Ovary (tissue), 10 donors: ENCODE measurements at places on chromosomes 5 and 9. TPM values are rescaled to one million over a fixed set of nuclear protein-coding genes. Genes with fewer than 3 reads are reported as not detected.
A peak's percentile ranks its signal among the peaks of the same experiment; 100 is the strongest.

DNA sequence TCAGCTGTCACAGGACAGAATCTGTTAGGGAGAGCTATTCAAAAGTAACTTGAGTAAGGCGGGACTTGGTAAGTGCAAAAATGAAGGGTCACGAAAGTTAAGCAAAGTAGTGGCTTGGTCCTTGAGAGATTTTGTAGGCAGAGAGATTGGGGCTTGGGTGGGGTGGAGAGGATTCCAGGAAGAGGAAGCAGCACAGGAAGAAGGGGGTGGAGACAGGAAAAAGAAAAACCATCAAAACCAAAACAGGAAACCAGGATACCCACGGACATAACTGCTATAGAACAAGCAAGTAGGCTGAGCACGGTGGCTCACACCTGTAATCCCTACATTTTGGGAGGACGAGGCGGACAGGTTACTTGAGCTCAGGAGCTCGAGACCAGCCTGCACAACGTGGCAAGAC, 3.7 kb downstream of the ROPN1L start:
- H3K36me3 ChIP-seq = no peaks in the 10 kb centered on the region
- no peaks in the 10 kb centered on the region for H3K27me3 ChIP-seq
- no peak for DNase-seq
- peaks cover 2% of the 10 kb centered on the region for H3K4me1 ChIP-seq
- H3K27ac ChIP-seq = no peak overlapping the region

DNA sequence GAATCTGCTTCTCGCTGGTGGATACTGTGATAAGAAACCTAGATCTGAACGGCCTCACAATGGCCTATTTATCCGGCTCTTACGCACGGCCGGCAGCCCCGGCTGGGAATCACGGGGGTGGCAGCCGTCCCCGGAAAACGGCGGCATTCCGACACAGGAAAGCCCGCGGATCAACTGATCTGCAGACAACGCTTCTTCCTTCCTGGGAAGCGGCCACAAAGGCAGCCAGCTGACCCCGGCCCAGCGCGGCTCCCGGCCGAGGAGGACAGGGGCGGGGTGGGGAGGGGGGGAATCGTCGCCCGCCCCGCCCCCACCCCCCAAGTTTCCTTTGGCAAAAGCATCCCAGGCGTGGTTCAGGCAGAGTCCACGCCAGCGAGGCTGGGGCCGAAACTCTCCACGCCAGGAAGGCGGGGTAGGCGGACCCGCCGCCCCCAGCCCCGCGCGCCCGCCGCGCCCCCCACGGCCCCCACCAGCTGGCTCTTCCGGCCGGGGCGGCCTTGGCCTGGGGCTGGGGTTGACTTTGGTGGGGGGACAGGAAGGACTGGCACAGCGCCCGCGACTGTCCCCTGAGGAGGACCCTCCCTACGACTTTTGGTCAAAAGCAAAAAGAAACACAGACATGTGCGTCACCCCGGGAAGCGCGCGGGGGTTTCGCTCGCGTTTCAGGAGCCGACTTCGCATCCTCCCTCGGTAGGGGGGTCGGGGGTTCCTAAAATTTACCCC, 247.7 kb upstream of the ANKRD55 start:
- H3K27me3 ChIP-seq = no peaks in the 10 kb centered on the region
- no peaks in the 10 kb centered on the region for H3K36me3 ChIP-seq
- H3K4me1 ChIP-seq = peaks cover 16% of the 10 kb centered on the region
- H3K27ac ChIP-seq = peak overlapping the region; percentile 80

GRCh38 chr9:118192807-118193206, 488.6 kb downstream of the TLR4 start:
- no peak for DNase-seq
- H3K4me1 ChIP-seq = no peaks in the 10 kb centered on the region
- no peaks in the 10 kb centered on the region for H3K36me3 ChIP-seq
- no peak overlapping the region for H3K4me3 ChIP-seq

DNA sequence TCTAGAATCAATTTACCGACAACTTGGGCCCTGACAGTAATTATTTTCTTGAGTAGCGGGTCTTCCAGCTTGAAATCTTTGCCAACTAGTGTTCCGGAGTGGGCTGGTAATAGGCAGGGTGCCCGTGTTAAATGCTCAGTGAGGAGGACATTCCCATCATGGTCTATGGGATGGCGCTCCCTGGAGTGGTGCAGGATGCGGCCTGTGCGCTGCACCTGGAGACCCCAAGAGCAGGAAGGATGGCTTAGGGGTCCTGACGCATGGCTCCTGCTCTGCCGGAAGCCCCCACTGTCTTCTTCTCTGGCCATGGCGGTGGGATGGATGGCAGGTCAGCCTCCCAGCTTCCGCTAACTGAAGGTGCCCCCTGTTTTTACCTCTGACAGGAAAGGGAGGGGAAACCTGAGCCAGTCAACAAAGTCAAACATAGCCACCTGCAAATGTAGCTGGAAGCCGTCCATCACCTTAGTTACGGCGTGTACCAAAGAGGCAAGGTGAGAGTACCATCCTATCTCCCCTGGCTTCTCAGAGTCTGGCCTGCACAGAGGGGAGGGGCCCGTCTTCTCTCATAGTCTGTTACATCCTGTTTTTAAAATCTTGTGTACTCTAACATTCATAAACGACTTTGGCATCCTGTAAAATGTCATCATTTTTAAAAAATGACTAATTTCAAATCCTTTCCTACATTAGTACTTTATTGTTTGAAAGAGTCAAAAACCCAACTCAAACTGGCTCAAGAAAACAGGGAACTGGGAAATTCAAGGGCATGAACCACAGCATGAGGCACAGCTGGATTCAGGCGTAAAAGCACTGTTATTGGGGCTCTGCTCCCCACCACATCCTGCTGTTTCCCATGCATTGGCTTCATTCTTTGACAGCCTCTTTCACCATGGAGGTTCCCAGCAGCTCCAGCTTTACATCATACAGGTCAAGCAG, 28.5 kb upstream of the UNC5A start:
- no peak overlapping the region for H3K27ac ChIP-seq
- no peaks in the 10 kb centered on the region for H3K36me3 ChIP-seq
- no peaks in the 10 kb centered on the region for H3K4me1 ChIP-seq
- no peaks in the 10 kb centered on the region for H3K27me3 ChIP-seq
- H3K4me3 ChIP-seq = no peak overlapping the region

GRCh38 chr5:157025093-157025698, 33.7 kb downstream of the HAVCR1 start:
- no peak overlapping the region for H3K27ac ChIP-seq
- H3K4me3 ChIP-seq = no peak overlapping the region
- H3K27me3 ChIP-seq = no peaks in the 10 kb centered on the region
- DNase-seq = no peak

DNA sequence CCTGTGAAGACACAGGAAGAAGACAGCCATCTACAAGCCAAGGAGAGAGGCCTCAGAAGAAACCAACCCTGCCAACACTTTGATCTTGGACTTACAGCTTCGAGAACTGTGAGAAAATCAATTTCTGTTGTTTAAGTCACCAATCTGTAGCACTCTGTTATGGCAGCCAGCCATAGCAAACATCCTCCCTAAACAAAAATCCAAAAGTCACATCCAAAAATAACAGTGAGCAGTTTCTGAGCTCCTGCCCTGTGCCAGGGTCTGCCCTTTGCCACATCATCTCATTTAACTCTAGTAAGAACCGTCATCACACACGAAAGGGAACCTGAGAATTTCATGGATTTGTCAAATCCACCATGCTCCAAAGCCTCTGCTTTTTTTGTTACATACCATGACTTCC, 118.8 kb downstream of the TRIM36 start:
- no peak for DNase-seq
- no peaks in the 10 kb centered on the region for H3K27me3 ChIP-seq
- no peak overlapping the region for H3K4me3 ChIP-seq

- peaks cover 3% of the 10 kb centered on the region for H3K4me1 ChIP-seq
- H3K27ac ChIP-seq = no peak overlapping the region
- no peaks in the 10 kb centered on the region for H3K27me3 ChIP-seq
These were observed 29.8 kb upstream of the HMCN2 start for GRCh38 chr9:130235558-130236435.

DNA sequence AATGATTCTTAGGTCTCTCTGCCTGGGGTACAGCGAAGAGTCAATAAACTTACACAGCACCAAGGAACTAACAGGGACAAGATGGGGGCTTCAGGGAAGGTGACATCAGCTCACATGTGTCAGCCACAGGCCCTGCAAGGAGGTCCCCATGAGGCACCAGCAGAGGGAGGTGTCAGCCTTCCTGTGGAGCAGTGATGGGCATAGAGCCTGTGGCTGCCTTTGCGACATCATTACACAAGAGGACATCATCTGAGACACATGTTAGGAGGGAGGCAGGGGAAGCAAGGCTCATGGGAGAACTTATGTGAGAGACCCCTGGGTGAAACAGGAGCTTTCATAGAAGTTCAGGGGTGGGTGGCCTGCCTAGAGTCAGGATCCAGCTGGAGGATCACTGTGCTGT, 389.6 kb downstream of the SEMA5A start:
- peaks cover 4% of the 10 kb centered on the region for H3K4me1 ChIP-seq
- no peak overlapping the region for H3K27ac ChIP-seq
- DNase-seq = no peak
- H3K4me3 ChIP-seq = no peak overlapping the region
- H3K36me3 ChIP-seq = no peaks in the 10 kb centered on the region

GRCh38 chr9:69674716-69675438, 2.7 kb upstream of the APBA1 start:
- H3K36me3 ChIP-seq = no peaks in the 10 kb centered on the region
- H3K27me3 ChIP-seq = no peaks in the 10 kb centered on the region
- no peak overlapping the region for H3K4me3 ChIP-seq
- no peak overlapping the region for H3K27ac ChIP-seq
- no peak for DNase-seq

- H3K4me1 ChIP-seq = peaks cover 1% of the 10 kb centered on the region
- no peak overlapping the region for H3K4me3 ChIP-seq
- no peaks in the 10 kb centered on the region for H3K36me3 ChIP-seq
- no peak for DNase-seq
These were observed 73.8 kb upstream of the RAI14 start for GRCh38 chr5:34582371-34582770.

- DNase-seq = no peak
- no peaks in the 10 kb centered on the region for H3K36me3 ChIP-seq
- no peaks in the 10 kb centered on the region for H3K4me1 ChIP-seq
These were observed 146.6 kb downstream of the MAN2A1 start for GRCh38 chr5:109836280-109836679.

- no peaks in the 10 kb centered on the region for H3K36me3 ChIP-seq
- H3K27ac ChIP-seq = no peak overlapping the region
- no peak overlapping the region for H3K4me3 ChIP-seq
- H3K4me1 ChIP-seq = peaks cover 3% of the 10 kb centered on the region
- no peaks in the 10 kb centered on the region for H3K27me3 ChIP-seq
These were observed 67.8 kb upstream of the KLF4 start for GRCh38 chr9:107557236-107557990.

DNA sequence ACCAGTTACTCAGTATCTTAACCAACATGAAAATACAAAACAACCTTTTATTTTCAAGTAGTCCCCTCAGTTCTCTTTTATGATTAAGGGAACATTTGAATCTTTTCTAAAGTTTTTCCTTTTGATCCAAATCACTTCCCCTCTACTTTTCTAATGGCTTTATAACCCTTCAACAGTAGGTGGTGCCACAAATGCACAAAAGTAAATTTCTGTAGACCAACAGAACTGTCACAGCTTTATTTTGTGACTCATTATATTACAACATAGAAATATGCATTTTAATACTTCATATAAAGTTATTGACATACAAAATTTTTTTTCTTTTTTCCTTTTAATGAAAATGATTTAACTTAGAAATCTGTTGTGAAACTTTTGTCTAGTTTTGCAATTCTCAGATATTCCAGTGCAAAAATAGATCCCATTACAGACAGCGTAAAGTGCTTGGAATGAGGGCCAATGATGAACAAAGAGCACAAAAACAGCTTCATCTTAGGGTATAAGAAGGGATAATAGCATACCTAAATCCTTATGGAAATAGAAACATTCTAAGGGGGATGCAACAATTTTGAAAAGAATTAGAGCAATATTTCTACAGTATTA, 17.0 kb downstream of the NIPSNAP3B start:
- no peak for DNase-seq
- H3K27me3 ChIP-seq = no peaks in the 10 kb centered on the region
- H3K4me1 ChIP-seq = no peaks in the 10 kb centered on the region

- no peak for DNase-seq
- no peaks in the 10 kb centered on the region for H3K27me3 ChIP-seq
- no peak overlapping the region for H3K4me3 ChIP-seq
- no peaks in the 10 kb centered on the region for H3K4me1 ChIP-seq
- no peaks in the 10 kb centered on the region for H3K36me3 ChIP-seq
These were observed 7.3 kb upstream of the RASEF start for GRCh38 chr9:83070261-83070660.

DNA sequence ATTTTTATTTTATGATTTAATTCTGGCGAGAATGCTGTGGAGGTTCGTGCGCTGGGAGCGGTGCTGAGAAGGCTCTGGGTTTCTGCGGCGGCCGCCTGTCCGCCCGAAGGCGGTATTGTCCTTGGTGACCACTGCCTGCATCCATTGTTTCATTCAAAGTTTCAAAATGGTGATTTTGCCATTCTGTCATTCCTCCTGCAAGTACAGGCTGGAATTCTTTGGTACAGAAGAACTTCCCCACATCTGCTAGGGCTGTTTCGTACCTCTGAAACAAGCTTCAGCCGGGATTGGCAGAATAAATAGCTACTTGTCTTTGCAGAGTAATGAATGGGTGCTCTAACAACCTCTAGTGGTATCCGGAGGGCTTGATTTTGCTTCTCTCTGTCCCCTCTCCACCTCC, 112.6 kb upstream of the CACNA1B start:
- H3K36me3 ChIP-seq = no peaks in the 10 kb centered on the region
- H3K27me3 ChIP-seq = no peaks in the 10 kb centered on the region
- no peak for DNase-seq
- H3K27ac ChIP-seq = no peak overlapping the region
- no peak overlapping the region for H3K4me3 ChIP-seq

DNA sequence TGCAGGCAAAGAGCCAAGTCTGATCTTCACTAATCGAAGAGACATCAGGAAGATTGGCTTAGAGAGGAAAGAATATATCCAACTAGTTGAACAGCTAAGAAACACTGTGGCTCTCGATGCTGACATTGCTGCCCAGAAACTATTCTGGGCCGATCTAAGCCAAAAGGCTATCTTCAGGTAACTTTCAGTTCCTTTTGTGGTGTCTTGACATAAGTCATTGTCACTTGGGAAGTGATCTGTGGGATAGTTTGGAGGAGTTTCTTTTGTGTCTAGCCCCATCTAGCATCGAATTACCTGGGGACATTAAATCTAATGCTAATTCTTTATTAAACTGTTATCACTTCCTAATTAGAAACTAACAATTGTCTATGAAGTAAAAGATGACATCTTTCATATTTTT, 24.0 kb downstream of the VLDLR start:
- no peak overlapping the region for H3K27ac ChIP-seq
- no peaks in the 10 kb centered on the region for H3K27me3 ChIP-seq
- H3K36me3 ChIP-seq = no peaks in the 10 kb centered on the region
- H3K4me3 ChIP-seq = no peak overlapping the region

DNA sequence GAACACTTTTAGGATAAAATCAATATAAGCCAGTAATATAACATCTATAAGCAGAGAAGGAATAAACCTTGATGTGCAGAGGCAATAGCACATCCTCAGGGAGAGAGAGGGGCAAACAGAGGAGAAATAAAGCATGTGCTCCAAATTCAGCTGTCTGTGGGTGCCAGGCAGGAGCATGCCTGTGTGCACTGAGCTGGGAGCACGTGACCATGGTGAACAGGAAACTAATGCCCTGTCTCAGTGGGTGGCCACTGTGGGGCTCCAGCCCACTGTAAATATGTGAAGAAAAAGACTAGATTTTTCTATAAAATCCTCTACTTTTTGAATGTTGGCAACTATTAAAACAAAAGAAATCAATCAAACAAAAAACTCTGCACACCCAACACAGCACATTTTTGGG, 55.3 kb downstream of the FYB1 start:
- no peak overlapping the region for H3K27ac ChIP-seq
- H3K36me3 ChIP-seq = no peaks in the 10 kb centered on the region
- no peak for DNase-seq
- no peaks in the 10 kb centered on the region for H3K4me1 ChIP-seq

The OR1K1 gene
- total RNA-seq = not detected

The CCNI2 gene
- not detected for total RNA-seq

The CCDC183 gene
- 11.8 TPM for total RNA-seq

The ADAMTS13 gene
- 3.9 TPM for total RNA-seq

The OR1J2 gene
- not detected for total RNA-seq

The AHRR gene
- total RNA-seq = 14.9 TPM

The COL23A1 gene
- total RNA-seq = 0.92 TPM
